ENCODE measurements at places on chromosomes 6 and 20.
A peak's percentile ranks its signal among the peaks of the same experiment; 100 is the strongest.

DNA sequence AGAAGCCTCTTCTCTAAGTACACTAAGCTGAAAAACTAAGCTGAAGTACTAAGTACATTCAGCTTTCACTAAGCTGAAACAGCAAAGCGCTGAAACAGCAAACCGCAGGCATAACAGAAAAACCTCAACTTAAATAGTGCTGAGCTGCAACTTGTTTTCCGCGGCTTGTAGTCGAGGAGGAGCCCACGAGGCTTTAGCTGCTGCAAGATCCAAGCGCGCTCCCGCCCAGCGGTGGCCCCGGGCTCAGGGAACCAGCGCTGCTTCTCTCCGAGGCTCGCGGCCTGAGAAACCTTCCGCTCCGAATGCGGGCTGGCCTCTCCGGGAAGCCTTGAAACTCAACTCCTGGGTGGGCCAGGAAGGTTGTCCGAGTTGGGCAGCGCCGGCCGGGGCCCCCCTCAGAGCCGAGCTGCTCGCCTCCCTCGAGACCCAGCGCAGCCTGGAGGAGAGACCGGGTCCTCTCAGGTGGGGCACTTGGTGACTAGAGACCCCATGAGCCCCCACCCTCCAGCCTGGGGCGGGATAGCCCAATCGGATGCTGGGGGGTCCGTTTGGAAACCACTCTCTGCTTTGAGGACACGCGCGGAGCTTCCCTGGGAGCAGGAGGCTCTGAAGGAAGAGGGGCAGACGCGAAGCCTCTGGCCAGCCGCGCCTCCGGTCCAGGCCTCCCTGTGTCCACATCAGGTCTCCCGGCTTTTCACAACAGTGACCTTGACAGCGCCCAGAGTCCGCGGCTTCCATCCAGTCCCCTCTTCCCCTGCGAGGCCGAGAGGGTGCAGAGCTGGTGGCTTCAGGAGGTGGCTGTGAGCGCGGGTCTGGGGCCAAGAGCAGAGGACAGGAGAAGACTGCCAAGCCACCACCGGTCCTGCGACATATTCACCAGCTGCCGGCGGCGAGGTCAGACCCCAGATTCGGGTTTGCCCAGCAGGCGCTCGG is 38.1 kb upstream of the HLA-E start:
- no peak for DNase-seq

GRCh38 chr20:2812189-2812588 is 2.6 kb upstream of the C20orf141 start:
- DNase-seq = no peak

- no peak for DNase-seq
Measured at GRCh38 chr6:5435449-5435848, 174.1 kb downstream of the FARS2 start.

- no peak for DNase-seq
Measured at GRCh38 chr6:121504227-121504626, 68.8 kb downstream of the GJA1 start.

DNA sequence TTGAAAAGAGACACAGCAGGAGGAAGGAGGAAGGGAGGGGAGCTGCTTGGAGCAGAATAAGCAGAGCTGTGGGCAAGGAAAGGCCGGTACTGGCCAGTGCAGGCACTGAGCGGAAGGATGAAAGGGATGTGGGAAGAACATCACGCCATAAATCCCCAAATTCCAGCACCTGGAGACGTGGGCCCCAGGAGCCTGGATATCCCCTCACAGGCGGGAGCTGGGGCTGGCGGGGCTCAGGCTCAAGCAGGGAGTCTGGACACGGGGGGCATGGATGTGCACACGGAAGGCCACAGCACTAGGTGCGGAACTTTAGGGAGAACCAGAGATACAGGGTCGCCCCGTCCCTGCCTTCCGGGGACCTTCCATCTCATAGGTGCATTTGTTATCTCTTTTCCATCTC is 7.5 kb upstream of the RPP40 start:
- DNase-seq = no peak

DNA sequence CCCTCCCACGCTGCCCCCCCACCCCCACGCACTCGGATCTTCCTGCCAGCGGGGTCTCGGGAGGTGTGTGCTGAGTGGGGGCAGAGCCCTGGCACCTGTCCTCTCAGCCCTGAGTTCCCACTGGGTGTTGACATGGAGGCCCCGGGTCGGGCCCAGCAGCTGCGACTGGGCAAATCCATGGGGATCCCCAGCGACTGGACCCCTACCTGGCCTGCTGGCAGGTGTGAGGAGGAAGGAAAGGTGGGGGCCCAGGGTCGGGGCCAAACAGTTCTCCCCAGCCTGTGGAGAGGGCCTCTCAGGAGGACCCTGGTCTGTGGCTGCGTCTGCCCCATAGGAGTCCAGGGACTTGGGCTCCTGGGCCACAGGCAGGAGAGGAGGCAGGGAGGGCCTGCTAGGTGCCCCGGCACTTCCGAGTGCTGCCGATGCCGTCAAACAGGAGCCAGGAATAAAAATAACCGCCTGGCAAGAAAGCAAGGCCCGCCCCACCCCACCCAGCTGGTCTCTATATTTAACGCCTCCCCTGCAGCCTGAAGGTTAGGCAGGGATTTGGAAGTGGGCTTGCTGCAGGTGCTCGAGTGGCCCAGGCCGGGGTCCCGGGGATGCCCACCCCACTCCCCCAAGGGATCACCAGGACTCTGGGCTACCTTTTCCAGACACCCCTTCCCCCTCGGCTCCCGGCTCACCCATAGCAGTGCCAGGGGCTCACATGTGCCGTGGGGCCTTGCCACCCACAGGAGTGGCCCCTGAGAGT is 1.4 kb upstream of the EEF1A2 start:
- DNase-seq = no peak

- no peak for DNase-seq
Measured at GRCh38 chr6:106252687-106253086, 72.9 kb downstream of the ATG5 start.

DNA sequence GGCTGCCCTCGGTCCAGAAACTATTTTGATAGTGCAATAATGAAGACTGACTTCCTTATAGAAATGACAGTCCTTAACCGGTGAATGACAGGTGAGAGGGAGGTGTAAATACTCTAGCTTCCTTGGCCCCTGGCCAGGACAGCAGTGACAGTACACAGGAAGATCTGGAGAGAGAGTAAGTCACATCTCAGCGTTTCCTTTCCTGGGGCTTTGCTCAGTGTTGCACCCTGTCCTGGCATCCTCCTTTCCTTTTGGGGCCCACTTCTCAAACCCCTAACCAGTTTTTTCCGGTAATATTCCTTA is 336.9 kb downstream of the CD83 start:
- no peak for DNase-seq

DNA sequence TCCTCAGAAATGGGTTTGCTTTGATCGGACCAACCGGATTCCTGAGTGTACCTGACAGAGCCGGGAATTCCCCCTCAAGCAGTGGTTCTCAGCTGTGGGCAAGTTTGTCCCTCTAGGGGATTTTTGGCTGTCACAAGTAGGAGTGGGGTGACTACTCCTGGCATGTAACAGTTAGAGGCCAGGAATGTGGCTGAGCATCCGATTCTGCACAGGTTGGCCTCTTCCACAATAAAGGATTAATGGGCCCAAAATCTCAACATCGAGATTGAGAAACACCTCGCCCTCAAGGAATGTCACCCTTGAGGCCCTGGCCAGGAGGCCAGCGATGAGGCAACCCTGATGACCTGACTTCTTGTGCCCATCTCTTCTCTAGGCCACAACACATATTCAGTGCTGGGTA is 7.9 kb downstream of the AGPAT4 start:
- DNase-seq = no peak

DNA sequence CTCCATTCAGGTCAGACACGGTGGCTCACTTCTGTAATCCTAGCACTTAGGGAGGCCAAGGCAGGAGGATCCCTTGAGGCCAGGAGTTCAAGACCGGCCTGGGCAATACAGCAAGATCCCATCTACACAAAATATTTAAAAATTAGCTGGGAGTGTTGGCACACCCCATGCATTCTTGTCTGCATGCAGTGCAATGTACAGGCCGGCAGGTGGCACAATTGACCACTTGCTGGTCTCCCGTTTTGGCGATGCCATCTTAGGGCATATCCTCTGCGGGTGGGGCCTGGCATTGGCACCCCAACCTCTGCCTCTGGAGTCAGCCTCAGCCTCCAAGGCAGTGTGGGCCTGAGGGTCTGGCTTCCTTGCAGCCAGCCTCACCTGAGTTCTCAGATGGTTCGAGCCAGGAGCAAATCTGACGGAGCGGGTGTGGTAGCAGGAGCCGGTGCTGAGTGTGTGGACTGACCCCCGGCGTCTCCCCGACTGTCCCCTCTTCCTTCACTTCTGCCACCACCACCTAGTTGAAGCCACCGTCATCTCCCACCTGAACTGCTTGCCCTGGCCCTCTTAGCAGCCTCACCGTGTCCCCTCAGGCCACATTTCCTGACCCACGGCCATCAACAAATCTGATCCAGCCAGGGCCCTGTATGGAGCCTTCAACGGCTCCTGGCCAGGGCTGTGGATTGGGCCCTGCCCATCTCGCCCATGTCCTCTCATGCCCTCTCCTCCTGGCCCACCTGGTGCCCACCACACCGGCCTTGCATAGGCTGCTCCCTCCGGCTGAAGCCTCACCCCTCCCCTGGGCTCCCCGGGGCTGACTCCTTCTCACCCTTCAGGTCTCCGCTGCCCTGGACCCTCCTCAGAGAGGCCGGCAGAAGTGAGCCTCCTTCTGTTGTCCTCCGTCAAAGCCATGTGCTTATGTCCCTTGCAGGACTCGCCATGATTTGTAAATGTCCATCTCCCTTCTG is 44.0 kb downstream of the EFCAB8 start:
- peak; percentile 72 for DNase-seq

DNA sequence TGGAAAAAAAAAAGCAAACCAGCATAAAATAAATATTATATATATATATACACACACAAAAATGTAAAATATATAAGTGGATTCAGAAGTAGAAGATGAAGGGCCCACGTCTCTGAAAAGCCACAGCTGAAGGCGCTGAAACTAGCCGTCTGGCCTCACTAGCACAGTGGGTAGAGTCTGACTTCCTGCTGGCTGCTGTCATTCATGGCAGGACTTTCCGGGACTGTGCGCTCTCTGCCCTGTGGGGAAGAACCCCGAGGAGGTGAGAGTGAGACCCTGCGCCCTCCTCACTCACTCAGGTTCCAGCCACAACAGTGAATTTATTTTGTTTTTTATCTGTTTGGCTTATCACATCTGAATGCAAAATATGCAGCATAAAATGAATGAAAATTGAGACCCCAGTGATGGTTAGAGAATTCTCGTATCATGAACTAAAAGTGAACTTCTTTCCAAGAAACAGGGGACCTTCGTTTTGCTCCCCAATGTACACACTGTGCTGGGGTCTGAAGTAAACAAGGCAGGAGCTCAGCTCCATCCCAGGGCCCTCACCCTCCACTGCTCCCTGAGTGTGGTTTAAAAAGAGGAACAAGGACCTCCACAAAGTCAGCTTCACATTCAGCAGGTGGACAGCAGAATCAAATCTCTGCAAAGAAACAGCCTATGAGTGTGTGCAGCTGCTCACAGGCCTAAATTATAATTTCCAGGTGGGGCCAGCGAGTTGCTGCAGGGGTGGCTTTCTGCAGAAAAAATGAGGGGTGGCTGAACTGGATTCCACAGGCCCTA is 1.3 kb upstream of the RAMACL start:
- no peak for DNase-seq

DNA sequence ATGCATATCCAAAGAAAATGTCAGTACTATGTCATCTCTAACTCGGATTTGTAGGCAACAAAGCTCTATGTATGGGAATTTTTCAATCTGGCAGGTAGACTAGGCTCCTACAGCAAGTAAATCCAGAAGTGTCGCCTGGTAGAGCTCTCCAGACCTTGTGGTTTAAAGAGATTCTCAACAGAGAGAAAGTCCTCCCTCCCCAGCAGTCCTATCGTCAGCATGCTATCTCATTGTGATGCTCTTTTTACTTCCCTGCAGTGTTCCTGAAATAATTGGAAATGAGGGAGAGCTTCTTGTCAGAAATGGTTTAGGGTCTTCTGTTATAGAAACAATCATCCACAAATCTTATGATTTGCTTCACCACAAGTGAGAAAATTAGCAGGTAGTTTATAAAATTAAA is 395.4 kb downstream of the FRK start:
- no peak for DNase-seq

- DNase-seq = no peak
Measured at GRCh38 chr6:83057705-83058321, 7.8 kb downstream of the UBE3D start.

All from HAP-1 (cell line).